A549 (cell line): ENCODE measurements at places on chromosomes 1 and 21.

- DNase-seq, result no peak
These were observed 9.7 kb downstream of the SYT6 start for GRCh38 chr1:114144016-114144415.

- DNase-seq, result no peak
These were observed 97.8 kb upstream of the CSF3R start for GRCh38 chr1:36580524-36580923.

DNA sequence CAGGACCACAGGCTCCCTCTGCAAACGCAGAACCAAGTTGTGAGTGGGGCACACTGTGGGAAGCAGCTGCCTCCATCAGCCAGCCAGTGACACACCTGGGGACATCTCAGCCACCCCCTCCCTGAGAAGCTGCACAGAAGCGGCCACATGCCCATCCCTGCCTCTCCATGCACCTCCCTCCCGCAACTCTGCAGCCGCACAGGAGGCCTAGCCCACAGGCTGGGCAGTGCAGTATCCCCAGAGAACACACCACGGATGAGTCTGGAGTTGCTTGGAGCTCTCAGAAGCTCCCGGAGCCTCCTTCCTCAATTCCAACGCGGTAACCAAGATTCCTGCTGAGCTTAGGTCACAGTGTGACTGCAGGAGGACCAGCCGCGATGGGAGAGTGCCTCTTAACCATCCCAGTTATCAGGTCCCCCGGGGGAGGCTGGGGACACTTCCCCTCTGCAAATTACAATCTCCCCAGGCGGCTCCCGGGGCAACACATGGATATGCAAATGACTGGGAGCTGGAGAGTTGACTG, 1.2 kb upstream of the WNT3A start:
- DNase-seq, result peak; percentile 24

GRCh38 chr1:94528826-94529225, 12.7 kb downstream of the F3 start:
- no peak for DNase-seq

- DNase-seq, result no peak
These were observed 41.4 kb upstream of the GOLT1A start for GRCh38 chr1:204255225-204255624.

GRCh38 chr21:33767236-33767635, 124.9 kb downstream of the ITSN1 start:
- DNase-seq, result no peak

DNA sequence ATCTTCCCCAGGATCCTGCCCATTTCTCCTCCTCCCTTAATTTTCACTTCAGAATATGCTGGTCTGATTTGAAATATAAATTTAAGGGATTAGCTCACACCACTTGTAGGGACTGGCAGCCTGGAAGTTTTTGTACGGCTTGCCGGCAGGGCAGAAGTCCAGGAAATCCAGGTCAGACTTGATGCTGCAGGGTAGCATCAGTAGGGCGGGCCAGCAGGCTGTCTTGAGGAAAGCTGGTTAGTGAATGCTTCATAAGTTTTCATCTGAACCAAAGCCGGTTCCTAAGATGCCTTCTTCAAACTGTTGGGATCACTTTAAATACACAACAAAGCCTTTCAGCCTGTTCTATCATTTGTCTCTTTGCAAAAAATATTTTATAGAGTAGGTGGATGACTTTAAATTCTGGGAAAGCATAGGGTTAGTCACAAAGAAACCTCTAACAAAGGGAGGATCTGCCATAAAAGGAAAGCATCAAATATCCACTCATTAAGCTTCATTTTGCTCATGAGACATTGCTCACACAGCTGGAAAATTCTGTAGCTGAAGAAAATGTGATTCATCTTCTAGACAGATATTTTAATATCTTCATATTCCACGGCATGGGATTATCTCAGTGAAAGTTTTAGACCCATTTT, 90.7 kb upstream of the GFI1 start:
- DNase-seq, result no peak

DNA sequence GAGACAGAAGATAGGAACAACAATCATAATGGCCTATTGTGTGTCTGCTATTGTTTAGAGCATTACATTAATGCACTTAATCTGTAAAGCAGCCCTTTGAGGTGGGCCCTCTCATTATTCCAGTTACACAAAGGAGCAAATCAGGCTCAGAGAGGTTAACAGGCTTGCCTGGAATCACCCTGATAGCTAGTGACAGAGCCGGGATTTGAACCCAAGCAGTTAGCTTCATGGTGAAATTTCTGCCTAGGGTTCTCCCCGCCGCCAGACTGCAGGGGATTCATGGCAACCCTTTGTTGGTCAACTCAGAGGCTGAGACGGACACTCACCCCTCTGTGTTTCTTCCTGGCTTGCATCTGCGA, 7.1 kb downstream of the HEYL start:
- no peak for DNase-seq

DNA sequence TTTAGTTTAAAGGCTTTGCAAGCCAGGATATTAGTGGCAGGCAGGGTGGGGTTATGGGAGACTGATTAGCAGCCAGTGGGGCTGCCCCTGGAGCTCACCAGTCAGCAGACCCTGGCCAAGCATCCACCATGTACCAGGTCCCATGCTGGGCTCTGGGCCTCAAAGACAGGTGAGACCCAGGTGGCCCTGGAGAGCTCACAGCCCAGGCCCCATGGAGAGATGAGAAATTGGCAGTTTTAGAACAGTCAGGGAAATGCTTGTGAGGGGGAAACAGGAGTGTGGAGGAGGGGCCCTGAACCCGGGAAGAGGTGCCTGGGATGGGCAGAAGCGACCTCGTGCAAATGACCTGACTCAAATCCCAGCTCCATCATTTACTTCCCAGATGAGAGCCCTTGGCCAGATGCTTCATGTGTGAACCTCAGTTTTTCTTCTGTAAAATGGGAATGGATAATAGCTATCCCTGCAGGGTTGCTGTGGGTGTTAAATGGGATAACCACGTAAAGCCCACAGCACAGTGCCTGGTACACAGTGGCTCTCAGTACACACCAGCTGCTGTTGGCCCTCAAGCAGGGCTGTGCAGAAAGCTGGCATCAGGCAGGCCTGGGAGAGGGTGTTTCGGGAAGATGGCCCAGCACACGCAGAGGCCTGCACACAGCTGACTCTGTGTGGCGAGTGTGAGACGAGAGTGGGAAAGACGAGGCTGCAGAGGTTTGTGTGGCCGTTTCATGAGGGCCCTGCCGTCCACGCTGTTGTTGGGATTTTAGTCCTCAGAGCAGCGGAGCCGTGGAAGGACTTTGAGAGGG, 518.5 kb downstream of the PTPRU start:
- no peak for DNase-seq
